ENCODE measurements at places on chromosomes 5 and 9. TPM values are rescaled to one million over a fixed set of nuclear protein-coding genes. Genes with fewer than 3 reads are reported as not detected.

PTPA gene
- total RNA-seq, result 114 TPM

ACER2 gene
- 1.3 TPM for total RNA-seq

PCDHGA3 gene
- total RNA-seq, result not detected

FBXL7 gene
- not detected for total RNA-seq

IGIP gene
- total RNA-seq, result 7.7 TPM

SLC25A46 gene
- 34.5 TPM for total RNA-seq

BAAT gene
- 0.08 TPM for total RNA-seq
